Natural killer cell treated with Interleukin-12 subunit alpha and Interleukin-12 subunit beta and Interleukin-15 and Interleukin-18, amount 100 ng/mL, for 72 hours (primary cell): ENCODE measurements at places on chromosomes 4 and X. TPM values are rescaled to one million over a fixed set of nuclear protein-coding genes. Genes with fewer than 3 reads are reported as not detected.

DNA sequence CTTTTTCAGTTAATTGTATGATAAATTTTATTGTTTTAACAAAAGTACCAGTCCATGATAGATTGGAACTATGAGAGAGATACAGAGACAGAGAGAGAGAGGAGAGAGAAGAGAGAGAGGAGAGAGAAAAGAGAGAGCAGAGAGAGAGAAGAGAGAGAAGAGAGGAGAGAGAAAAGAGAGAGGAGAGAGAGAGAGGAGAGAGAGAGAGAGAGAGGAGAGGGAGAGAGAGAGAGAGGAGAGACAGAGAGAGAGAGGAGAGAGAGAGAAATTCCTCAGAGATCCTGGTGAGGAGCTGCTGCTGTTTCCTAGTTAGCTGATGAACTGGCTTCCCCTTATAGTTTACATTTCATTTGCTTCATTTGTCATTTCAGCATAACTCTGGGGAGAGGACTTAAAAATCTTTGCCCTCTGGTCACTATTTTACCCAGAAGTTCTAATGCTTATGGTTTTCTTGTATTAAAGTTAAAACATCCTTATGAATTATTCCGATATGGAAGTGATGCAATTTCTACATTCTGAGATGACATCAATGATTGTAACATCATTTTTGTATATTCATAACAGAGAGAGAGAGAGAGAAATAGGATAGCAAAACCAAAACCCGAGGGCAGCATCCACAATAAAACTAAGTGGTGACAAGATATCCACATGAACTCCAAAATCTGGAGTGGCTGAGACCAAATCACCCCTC lies 10.8 kb downstream of the CTAG1A start:
- H3K27ac ChIP-seq, result no peak overlapping the region
- H3K36me3 ChIP-seq, result no peaks in the 10 kb centered on the region
- H3K4me1 ChIP-seq, result peaks cover 10% of the 10 kb centered on the region
- no peak overlapping the region for H3K4me3 ChIP-seq

DNA sequence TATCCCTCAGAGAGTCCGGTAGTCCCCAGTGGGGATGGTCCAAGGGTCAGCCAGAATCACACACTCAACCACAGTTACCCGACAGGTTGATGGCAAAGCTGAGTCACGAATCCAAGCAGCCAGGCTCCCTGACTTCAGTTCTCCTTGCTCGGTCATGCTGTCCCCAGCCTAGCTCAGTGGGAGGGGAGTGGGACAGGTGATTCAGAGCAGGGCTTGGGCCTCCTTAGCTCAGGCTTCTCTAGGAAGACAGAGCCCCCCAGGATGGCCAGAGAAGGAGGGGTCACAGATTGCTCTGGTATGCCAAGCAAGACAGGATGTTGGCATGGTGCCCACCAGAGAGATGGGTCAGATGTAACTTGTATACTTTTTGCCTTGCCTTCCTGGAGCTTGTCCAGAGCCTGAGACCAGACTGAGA lies 66.5 kb downstream of the EFNB1 start:
- H3K27ac ChIP-seq, result no peak overlapping the region
- DNase-seq, result no peak
- peaks cover 5% of the 10 kb centered on the region for H3K4me1 ChIP-seq

- no peak overlapping the region for H3K27ac ChIP-seq
- H3K4me3 ChIP-seq, result no peak overlapping the region
- H3K4me1 ChIP-seq, result no peaks in the 10 kb centered on the region
- H3K36me3 ChIP-seq, result peaks cover 28% of the 10 kb centered on the region
- DNase-seq, result no peak
- peaks cover 19% of the 10 kb centered on the region for H3K27me3 ChIP-seq
Observed at GRCh38 chrX:41655631-41656030, 33.1 kb upstream of the GPR34 start.

The UPF3B gene
- total RNA-seq, result 14.6 TPM

The PF4V1 gene
- total RNA-seq, result not detected
